H54 (cell line): ENCODE measurements at places on chromosomes 13 and 19.

- DNase-seq: no peak
Measured at GRCh38 chr13:75399879-75400217, 82.1 kb downstream of the TBC1D4 start.

DNA sequence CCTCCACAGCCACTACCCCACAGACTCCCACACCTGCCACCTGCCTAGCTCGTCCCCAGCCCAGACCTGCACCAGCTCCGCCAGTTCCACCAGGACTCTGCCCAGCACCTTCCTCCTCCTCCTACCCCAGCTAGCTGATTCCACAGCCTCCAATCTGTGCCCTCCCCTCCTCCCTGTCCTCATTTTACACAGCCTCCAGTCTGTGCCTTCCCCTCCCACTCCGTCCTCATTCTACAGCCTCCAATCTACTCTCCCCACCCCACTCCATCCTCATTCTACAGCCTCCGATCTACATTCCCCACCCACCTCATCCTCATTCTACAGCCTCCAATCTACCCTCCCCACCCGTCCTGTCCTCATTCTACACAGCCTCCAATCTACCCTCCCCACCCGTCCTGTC, 7.3 kb downstream of the MYDGF start:
- no peak for DNase-seq

- peak; percentile 20 for DNase-seq
Measured at GRCh38 chr13:69565334-69565733, 542.3 kb upstream of the ATXN8OS start.

GRCh38 chr13:42369071-42369797, 97.3 kb downstream of the AKAP11 start:
- DNase-seq: no peak

GRCh38 chr13:93309886-93310523, 83.4 kb downstream of the GPC6 start:
- no peak for DNase-seq

DNA sequence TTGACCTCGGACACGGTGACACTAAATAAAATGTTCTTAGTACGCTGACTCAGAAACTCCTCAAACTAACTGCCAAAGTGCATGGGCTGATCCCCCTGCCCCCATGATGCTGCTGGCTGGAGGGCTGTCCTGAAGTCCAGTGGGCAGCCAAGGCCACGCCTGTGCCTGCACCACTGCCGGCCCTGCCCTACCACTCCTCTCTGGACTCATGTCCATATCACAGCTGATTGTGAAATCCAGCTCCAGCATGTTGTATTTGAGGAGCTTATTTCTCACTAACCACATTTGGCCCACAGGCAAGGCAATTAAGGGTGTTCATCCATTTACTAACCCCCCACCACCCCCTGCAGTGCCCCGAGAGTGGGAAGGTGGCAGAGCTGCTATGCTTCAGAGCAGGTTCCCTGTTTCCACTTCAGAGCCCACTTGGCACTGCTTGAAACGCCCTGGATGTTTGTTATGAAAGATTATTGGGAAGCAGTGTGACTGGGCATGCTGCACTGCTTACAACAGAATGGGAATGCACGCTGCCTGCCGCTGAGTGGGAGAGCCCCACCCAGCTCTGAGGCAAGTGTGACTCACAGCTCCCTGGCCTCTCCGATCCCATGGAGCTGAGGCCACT, 114.0 kb downstream of the UQCRFS1 start:
- peak; percentile 97 for DNase-seq

GRCh38 chr19:19382118-19382517, 23.4 kb upstream of the GATAD2A start:
- no peak for DNase-seq

GRCh38 chr13:26983543-26984320, 187.9 kb downstream of the USP12 start:
- DNase-seq: no peak

DNA sequence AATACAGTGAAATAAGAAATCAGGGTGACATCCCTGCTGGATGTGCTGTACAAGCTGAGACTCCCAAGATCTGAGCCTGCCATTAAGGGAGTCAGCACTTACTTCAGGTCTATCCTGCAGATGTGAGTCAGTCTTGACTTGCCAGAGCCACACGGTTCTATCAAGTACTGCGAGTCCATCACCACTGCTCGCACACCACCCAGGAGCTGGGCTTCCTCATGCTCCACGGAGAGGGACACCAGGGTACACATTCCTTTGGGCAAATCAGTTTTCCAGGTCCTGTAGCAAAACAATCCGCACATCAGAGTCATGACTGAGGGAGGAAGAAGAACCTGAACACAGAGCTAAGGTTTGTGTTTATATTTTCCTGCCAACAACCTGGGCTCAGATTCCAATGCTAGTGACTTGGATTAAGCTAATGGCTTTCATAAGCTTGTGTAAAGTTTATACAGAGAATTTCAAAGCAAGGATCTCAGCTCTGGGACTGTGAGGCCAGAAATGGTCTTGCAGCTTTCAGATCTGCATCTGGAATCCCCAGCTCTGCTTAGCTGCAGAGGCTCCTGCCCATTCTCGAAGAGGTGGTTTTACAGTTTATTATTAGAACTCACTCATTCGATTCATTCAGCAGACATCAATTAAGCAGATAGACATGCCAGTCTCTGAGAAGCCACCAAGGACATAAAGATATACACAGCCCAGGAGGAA, 90.6 kb downstream of the KL start:
- DNase-seq: no peak

DNA sequence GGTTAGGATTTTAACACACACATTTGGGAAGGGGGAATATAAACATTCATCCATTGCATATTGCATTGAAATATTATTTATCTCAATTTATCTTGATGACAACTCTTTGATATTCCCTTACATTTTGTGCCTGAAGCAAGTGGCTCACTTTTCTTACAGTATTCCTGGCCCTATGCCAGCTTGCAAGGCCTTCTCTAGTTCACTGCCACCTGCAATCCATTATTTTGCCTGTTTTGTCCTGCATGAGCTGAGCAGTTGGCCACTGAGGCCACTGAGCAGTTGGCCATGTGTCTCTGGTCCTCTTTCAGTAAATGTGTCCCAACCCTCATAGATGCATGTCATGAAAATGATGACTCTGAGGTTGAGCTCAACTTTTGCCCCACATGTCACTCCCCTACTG, 49.8 kb downstream of the CBY2 start:
- DNase-seq: no peak

DNA sequence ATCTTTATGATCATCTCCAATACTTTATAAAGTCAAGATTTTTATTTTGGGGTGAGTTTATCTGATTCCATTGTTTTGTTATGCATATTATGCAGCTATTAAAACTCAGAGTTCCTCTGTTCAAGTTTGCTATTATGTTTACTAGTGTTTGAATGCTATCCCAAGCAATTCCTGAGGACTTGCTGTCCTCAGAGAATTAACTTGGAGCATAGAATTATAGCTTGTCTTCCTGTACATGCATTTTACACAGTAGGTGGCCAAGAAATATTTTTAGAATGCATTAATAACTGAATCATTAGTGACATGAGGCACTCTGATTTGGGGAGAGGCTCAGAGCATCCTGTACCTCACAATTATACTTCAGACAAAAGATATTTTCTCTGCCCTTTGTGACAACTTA, 195.6 kb upstream of the MIR17HG start:
- DNase-seq: no peak

DNA sequence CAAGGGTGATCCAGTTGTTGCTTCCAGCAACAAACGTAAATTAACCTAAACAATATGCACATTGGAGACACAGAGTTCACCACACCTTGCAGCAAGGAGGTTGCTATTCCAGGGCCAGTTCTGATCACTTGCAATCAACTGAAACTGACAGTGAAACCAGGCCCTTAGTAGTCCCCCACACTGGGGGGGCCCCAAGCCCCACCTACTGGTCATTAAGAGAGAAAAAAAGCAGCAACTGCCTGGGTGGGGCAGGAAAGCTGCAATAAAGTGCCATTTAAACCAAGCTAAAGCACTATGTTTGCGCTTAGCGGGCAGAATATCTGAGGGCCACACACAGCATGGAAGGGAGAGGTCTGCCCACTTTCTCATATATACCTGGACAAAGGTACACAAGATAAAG, 51.5 kb downstream of the ATP7B start:
- DNase-seq: no peak

GRCh38 chr19:13154241-13154778, 4.1 kb downstream of the IER2 start:
- no peak for DNase-seq

DNA sequence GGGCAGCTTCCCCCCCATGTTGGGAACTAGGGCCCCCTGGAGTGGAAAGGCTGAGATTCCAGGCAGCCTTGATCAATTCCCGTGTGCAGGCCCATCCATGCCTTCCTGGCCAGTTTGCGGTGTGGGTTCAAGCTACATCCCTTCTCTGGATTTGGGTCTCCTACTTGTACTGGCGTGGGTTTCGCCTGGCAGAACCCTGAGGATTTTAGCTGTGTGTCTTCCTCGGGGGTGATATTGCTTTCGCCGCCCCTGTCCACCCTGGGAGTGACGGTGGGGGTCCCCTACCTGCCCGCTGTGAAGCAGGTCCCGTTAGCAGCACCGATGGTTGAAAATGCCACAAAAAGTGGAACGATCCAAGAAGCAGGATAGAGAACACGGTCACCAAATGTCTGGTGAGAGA, 11.4 kb downstream of the SLC7A9 start:
- no peak for DNase-seq

DNA sequence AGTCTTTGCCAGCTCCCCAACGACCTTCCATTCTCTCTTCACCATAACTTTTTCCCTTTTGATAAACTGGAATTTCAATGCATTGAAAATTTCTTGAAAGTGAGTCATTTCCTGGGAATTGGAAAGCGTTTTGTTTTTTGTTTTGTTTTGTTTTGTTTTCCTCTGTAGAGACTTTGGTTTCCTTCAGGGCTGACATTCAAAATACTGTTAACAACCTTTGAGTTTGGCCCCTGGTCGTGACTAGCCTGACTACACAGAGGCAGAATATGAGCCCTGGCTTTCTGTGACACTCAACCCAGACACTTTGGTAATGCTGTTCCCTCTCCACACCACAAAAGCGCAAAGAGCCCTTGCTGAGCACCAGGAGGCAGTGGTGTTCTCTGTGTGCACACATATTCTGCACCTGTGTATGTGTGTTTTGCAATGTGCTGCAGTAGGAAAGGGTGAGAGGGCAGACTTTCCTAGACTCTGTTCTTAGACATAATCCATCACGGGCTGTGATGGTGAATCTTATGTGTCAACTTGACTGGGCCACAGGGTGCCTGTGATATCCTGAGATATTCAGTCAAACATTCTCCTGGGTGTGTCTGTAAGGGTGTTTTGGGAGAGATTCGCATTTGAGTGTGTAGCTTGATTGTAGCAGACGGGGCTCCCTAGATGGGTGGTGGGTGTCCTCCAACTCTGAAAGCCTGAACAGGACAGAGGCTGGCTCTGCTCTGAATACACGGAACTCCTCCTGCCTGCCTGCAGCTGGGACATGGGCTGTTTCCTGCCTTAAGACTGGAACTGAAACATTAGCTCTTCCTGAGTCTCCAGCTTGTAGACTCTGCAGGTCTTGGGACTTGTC, 29.5 kb upstream of the ANKRD10 start:
- peak; percentile 82 for DNase-seq

- DNase-seq: peak; percentile 95
Measured at GRCh38 chr19:53991224-53992113, at the start of gene CACNG6. TSS of gene CACNG6 (plus strand) at chr19:53991637. CDS start at chr19:53992878, 1,241 bp downstream.

DNA sequence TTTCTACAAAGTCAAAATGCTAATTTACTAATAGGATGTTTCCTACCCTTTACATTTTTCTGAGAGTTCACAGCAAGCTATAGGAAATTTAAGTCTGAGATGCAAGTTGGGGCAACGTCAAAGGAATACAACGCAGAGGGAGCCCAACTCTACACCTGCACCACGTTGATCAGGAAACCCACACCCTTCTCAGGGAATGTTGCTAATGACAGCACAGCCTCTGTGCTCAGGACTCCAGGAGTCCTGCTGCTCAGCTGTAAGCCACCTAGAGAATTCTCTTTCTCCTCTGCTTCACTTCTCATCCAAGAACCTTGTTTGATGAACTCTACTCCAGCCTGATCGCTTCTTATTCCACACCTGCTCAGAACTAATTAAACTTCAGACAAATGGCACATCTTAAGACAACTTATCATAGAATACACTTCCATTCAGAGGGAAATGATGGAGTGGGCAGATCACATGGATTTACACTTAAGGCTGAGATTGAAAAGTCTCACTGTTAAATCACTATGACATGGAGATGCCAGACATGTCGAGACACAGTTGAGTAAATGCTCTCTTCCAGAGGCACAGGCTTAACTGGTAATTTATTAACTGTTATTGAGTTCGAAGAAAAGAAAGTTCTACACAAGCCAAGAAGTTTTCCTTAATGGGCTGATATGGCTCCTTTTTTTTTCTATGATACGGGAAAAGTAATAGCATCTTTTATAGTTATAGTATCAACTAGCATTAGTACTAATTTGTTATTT, 811.6 kb upstream of the ARGLU1 start:
- no peak for DNase-seq

DNA sequence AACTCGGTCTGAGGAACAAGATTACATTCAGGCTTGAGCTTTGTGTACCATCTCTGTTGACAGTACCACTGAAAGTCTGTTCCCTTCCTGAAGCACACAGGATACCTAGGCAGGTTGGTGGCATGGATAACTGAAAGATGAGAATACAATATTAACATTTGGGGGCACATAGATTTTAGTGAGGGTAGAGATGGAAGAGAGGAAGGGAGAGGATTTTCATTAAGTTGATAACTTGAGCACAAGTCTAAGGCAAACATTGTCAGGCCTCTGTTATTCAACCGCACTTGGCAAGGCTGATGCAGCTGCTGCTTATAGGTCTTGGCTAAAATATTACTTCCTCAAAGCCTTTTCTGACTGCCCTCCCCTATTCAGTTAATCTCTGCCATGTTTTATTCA, 10.9 kb downstream of the MIR17HG start:
- no peak for DNase-seq

- no peak for DNase-seq
Measured at GRCh38 chr13:106042996-106043581, 492.4 kb downstream of the EFNB2 start.

- no peak for DNase-seq
Measured at GRCh38 chr13:69603144-69603853, 504.3 kb upstream of the ATXN8OS start.

DNA sequence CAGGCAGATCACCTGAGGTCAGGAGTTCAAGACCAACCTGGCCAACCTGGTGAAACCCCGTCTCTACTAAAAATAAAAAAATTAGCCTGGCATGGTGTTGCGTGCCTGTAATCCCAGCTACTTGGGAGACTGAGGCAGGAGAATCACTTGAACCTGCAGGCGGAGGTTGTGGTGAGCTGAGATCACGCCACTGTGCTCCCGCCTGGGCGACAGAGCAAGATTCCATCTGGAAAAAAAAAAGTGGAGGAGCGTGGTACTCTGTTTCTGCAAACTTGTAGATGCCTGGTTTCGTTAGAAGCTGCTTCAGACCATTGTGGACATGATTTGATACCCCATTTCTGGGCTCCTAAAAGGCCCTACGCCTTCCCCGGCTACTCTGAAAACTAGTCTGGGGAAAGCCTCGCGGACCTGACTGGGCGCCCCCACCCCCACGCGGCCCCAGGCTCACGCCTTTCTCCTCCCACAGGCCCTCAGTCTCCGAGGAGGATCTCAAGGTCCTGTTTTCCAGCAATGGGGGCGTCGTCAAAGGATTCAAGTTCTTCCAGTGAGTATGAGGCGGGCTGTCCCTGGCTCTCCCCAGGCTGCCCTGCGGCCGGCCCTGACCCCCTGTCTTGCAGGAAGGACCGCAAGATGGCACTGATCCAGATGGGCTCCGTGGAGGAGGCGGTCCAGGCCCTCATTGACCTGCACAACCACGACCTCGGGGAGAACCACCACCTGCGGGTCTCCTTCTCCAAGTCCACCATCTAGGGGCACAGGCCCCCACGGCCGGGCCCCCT, 11.5 kb downstream of the PLPPR3 start:
- DNase-seq: peak; percentile 18

GRCh38 chr19:1105008-1105872, 1.4 kb downstream of the GPX4 start:
- no peak for DNase-seq
